ENCODE measurements at places on chromosomes 4 and X.
A peak's percentile ranks its signal among the peaks of the same experiment; 100 is the strongest.

DNA sequence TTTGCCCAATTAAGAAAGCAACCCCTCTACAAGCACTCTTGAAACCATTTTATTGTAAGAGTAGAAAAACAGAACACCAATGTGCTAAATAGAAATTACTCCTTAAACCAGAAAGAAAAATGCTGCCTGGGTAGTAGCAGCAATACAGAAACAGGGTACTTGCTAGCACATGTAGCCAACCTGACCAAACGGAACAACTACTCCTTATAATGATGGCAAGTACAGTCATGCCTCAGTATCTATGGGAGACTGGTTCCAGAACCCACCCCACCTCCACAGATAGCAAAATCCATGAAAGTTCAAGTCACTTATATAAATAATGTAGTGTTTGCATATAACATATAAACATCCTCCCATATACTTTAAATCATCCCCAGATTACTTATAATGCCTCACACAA is 168.8 kb downstream of the ATRX start:
- no peak for DNase-seq

DNA sequence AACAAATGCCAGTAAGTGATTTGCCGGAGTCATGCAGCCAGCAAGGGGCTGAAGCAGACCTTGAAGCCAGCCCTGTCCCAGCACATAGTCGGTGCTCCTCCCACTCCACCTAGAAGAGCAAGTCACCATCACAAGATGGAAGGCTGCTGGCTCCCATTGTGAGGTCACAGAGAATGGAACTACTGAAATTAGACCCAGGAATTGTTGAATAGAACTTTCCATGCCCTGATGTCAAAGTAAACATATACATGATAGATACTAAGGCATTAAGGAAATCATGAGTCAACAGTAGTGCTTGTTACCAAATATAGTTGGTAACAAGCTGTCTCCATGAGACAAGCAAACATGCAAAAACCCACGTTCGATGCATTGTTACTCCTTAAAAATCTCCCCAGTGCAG is 177.1 kb upstream of the MID1 start:
- DNase-seq = no peak

DNA sequence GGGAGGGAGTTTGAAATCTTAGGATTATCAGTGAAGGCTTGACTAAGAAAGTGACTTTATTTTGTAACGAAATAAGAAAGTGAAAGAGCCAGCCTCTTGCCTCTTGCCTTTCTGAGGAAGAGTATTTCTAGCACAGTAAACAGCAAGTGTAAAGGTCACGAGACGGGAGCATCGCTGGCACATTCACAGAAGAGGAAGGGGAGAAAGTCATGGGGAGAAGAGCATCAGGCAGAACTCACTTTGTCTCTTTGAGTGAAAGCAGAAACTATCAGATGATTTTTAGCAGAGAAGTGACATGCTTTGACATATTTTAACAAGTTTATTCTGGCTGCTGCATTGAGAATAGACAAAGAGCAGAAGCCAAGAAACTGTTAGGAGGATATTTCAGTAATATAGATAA is 313.8 kb downstream of the CAMK2D start:
- no peak for DNase-seq

DNA sequence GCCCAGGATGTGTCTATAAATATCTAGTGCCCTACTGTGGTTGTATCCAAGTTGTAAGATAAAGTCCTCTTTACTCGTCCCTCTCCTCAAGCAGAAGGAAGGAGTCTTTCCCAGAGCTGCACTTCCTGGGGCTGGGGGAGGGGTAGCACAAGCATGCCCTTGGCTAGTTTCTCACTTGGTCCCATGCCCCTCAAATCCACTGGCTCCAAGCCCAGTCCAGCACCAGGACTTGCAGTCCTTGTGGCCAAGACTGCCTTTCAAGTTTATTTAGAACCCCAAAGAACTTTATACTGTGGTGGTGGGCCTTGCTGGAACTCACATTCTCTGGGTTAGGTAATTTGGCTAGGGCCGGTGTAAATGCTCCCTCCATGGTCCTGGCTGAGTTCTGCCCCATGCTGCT is 43.2 kb upstream of the SLC10A4 start:
- no peak for DNase-seq

GRCh38 chr4:78121338-78121904 is 64.3 kb downstream of the FRAS1 start:
- DNase-seq = no peak

GRCh38 chr4:5141802-5142201 is 90.5 kb downstream of the STK32B start:
- DNase-seq = no peak

- DNase-seq = no peak
These were observed 4.8 kb upstream of the CXCL13 start for GRCh38 chr4:77600521-77601451.

GRCh38 chr4:80226094-80226493 is 28.8 kb downstream of the PRDM8 start:
- DNase-seq = no peak

DNA sequence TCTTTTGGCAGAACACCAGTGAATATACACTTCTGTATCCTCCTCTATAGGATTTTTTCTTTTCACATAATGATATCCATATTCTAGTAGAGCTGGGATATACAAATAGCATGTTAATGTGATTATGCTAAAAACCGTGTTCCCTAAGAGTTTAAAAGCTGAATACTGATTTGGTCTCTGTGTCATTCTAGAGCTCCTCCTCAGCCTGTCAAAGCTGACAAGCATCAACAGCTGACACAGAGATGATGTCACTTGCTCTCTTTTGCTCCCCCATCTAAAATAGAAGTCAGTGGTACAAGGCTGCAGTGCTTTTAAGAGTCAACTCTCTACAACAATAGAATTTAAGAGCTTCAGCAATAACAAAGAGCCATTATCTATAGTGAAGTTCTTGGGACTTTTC is 17.1 kb upstream of the HERC3 start:
- DNase-seq = no peak

- DNase-seq = no peak
These were observed 5.7 kb downstream of the SMIM20 start for GRCh38 chr4:25919676-25920075.

- DNase-seq = no peak
These were observed 2144.2 kb upstream of the AGA start for GRCh38 chr4:179586460-179586859.

- DNase-seq = peak; percentile 32
These were observed 14.7 kb downstream of the FGFRL1 start for GRCh38 chr4:1026115-1026514.

- DNase-seq = no peak
These were observed 62.7 kb downstream of the PRPS1 start for GRCh38 chrX:107691024-107691448.

DNA sequence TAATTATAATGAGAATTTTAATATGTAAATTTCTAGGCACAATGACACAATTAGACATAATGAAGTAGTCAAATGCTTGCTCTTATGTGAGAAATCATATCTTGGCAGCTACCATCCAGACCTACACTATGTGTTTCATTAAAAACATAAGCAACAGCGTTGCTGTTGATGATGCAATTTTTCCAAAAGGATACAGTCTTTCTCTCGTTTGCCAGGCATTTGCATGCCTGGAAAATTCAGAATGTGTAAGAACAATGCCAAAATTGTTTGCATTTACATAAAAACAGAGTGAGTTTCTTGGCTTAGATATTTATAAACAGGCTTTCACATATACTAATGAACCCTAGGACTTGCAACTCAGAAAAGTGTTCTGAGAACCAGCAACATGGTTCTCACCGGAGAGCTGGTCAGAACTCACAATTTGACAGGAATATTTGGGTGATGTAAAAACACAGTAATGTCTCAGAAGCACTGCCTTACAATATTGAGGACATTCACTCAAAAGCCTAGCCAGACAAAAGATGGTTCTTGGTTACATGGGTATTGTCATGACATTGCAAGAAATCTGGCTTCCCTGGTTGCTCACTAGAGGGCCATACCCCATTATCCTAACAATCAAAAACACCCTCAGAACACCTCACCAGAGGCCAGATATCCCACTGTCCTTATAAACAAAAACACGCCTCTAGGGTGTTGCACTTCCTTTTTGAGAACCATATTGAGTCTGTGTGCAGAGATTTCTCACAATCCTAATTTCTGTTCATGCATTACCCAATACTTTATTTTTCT is 1029.0 kb upstream of the AGA start:
- DNase-seq = no peak

DNA sequence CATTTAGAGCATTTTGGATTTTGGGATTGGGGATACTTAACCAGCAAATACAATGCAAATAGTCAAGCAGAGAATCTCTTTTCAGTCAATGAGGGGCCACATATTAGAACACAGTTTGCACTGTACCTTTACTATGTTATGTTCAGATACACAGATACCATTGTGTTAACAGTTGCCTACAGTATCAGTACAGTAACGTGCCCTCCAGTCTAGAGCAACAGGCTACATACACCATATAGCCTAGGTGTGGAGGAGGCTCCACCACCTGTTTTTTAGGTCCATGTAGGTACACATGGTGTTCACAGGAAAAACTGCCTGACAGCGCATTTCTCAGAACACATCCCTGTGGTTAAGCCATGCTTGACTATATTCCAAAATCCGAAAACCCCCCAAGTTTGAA is 9.1 kb downstream of the GRPEL1 start:
- no peak for DNase-seq

GRCh38 chrX:36867143-36867542 is 141.0 kb upstream of the FAM47C start:
- DNase-seq = no peak

DNA sequence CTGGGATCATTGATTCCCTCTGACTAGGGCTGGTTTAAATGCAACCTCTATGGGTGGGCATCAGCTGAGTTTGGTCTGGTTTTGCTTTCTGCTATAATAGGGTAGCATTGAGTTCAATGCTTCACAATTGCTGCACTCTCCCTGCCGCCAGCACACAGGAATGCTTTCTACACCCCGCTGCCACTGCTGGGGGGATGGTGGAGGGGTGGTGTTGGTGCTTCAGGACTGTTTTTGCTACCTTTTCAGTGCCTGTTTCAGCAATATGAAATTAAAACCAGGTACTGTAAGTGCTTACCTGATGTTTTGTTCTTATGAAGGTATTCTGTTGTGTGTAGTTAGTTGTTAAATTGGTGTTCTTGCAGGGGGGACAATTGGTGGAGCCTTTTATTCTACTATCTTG is 67.7 kb downstream of the GNL3L start:
- DNase-seq = no peak

GRCh38 chrX:52082578-52082977 is 13.6 kb upstream of the MAGED4B start:
- no peak for DNase-seq

- no peak for DNase-seq
These were observed 25.8 kb downstream of the OTUD6A start for GRCh38 chrX:70087857-70088630.

- no peak for DNase-seq
These were observed 341.2 kb downstream of the TECRL start for GRCh38 chr4:64068096-64068495.

- DNase-seq = no peak
These were observed 419.5 kb upstream of the ATOH1 start for GRCh38 chr4:93409035-93409434.

DNA sequence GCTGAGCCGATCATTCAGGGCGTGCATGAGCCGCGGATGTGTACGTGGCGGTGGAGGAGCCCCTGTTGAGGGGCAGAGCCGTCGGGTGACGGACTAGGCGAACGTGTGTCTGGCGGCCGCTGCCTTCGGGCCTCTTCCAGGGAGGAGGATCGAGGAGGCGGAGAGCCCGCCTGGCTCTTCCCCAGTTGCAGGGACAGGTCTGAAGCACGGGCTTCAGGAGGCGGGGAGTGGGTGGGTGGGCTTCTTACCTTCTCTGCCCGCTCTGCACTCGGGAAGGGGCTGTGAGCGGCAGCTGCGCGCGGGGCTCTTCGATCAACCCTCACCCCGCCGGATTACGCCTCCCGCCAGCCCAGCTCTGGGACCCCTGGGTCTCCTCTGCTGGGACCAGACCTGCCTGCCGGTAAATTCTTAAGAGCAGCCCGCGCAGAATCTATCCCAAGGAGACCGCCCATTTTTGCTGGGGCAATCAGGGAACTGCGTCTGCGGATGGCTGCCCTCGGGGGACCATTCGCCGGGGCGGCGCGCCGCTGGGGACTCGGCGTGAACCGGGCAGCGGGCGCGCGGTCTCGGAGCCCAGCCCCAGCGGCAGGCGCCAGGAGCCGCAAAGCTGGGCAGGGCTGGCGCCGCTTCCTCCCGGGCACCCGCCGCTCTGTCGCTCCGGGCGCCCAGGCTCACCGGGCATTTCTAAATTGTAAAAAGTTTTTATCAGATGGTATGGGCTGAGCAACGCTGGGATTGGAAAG is 4.9 kb downstream of the PLAC8 start:
- DNase-seq = peak; percentile 51

DNA sequence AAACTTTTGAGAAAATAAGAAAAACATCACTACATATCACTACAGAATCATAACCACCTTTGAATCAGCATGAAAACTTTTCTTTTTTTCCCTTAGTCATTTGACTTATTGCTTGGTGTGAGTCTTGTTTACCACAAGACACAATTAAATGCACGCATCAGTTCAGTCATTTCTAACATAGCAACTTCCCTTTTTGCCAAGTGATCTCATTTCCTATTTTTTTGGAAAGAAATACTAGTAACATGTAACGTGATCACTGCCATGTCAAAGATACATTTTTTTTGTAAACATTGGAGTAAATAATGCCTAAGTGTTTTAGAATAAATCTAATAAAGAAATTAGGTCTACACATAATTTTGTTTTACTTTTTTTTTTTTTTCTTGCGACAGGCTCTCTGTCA is 5.1 kb upstream of the CXCL8 start:
- no peak for DNase-seq

DNA sequence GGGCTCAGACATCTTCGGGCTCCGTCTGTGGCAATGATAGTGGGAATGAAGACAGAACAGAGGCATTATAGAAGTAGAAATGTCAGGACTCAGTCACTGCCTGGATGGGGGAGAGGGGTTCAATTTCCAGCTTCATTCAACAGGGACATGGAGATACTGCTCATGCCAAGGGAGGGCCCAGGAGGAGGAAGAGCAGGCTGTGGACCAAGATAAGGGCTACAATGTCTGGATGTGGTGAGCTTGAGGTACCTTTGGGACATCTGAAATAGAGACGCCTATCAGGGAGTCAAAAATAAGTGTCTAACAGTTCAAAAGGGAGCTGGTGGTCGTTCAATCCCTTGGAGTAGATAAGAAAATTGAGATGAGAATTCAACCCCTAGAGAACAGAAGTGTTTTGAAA is 34.5 kb downstream of the ELF4 start:
- DNase-seq = no peak

DNA sequence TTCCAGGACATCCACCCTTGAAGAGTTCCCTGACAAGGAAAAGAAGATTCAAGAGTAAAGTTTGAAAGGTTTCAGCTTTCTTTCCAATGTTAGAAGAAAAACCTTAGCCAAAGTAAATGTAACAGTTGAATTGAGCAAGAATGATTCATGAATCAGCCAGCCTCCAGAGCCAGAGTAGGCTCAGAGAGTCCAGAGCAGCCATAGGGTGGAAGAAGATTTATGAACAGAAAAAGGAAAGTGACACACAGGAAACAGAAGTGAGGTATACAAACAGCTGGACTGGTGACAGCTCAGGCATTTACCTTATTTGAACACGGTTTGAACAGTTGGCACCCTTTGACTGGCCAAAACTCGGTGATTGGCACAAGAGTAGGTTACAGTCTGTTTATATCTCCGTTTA is 63.2 kb downstream of the QDPR start:
- no peak for DNase-seq
